ENCODE measurements at places on chromosomes 12 and 14. TPM values are rescaled to one million over a fixed set of nuclear protein-coding genes. Genes with fewer than 3 reads are reported as not detected.

Gene NUDT4
- total RNA-seq = 51.3 TPM

Gene RNASE7
- not detected for total RNA-seq

Gene ERP27
- total RNA-seq = not detected

Gene CCDC184
- 1.5 TPM for total RNA-seq

Gene AACS
- 44.1 TPM for total RNA-seq

Gene GNB3
- 16.5 TPM for total RNA-seq

Gene PTGER2
- 0.92 TPM for total RNA-seq

Gene NID2
- total RNA-seq = 5.4 TPM

Gene ANO2
- 4.0 TPM for total RNA-seq

Gene FITM1
- total RNA-seq = 0.25 TPM

Gene BAG5
- total RNA-seq = 24.8 TPM

Gene SUDS3
- total RNA-seq = 64.7 TPM

Gene ACVRL1
- total RNA-seq = 0.64 TPM
